AG10803 (cell line): ENCODE measurements at places on chromosomes 13 and 19.

GRCh38 chr13:79776531-79777295, 295.8 kb downstream of the NDFIP2 start:
- DNase-seq = peak; percentile 34

DNA sequence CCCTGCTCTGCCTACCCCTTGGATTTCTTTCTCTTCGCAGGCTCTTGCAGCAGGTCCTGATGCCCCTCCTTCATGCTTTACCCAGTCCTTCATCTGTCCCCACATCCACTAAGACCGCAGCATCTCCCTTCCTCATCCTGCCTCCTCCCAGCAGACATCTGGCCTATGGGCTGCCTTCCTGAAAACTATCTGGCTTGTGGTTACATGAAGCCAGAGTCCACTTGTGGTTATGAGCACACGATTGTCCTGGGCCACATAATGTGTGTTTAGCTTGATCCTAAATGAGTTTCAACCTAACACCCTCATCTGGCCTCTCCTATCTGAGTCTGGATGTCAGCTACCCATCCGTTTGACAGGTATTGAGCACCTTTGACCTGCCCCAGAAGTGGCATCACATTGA, 5.5 kb upstream of the ZNF175 start:
- no peak for DNase-seq

- no peak for DNase-seq
Measured at GRCh38 chr13:23985060-23985459, 87.8 kb upstream of the C1QTNF9B start.

DNA sequence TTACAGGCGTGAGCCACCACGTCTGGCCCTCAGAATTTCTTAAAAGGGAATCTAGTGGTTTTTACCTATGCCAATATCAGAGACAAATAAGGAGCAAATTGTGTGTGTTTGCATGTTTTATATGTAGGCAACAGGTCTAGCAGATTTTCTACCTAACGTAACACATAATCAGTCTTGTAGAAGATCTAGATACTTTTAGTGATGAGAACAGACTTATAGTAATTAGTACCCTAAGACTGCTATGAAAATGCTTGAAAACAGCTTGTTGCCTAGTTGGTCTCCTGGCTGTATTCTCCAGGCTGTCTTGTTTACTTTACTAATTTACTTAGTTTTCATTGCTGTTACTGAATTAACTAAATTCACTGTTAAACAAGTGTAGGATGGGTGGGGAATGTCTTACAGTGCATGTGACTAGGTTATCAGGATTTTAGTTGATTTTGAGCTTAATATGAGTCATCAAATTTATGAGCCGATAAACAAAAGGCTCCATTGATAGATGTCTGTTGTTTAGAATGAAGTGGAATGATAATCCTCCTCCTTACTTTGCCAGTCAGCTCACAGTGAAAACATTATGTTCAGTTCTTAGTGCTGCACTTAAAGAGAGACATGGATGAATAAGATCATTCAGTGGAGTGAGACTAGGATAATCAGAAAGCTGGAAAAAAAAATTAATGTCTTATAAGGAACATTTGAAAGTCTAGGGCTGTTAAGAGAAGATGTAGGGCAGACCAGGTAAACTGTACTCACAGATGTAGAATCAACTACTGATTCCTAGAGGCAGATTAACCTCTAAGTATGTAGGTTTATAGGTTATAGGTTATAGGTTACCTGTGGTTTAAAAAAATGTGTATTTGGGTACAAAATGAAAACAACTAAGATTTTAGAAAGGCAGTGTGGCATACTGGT, 22.4 kb downstream of the GTF2F2 start:
- no peak for DNase-seq

- no peak for DNase-seq
Measured at GRCh38 chr13:51825681-51826254, 19.2 kb downstream of the TMEM272 start.

DNA sequence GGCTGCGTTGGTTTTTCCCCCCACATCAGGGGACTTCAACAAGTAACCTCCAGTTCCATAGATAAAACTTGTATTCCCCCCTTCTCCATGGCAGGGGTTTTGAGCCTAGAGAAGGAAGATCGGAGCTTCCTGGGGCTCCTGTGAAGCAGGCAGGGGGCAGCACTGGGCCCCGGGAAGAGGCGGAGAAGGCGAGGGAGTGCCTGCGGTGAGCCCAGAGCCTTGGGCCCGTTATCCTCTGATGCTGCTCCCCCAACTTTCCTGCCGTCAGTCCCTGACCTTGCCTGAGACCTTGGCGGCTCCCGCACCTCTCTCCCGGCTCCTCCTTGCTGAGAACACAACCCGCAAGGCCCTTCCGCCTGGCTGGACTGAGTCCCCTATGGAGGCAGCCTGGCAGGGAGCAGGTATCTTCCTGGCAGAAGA, 2.5 kb downstream of the LIPE start:
- no peak for DNase-seq

DNA sequence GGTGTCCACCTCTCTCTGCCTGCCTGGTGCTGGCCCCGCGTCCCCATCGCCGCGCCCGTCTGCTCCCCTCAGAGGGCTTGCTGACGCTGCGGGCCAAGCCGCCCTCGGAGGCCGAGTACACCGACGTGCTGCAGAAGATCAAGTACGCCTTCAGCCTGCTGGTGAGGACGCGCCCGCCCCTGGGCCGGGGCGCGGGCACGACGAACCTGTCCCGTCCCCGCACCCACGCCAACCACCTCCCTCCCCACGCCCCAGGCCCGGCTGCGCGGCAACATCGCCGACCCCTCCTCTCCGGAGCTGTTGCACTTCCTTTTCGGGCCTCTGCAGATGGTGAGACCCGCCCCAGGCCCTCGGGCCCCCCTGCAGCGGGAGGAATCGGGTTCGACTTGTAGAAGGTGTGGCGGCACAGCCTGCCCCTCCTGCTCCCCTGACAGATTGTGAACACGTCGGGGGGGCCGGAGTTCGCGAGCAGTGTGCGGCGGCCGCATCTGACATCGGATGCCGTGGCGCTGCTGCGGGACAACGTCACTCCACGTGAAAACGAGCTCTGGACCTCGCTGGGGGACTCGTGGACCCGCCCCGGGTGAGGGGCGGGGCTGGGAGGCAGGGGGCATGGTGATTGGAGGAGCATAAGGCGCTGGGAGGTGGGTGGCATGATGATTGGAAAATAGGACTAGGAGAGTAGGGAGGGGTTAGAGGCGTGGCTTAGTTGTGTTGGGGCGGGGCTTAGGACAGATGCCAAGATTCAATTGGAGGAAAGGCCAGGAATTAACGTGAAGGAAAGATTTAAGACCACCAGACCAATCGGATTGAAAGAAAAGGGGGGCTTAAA, 6.6 kb downstream of the EPS8L1 start:
- no peak for DNase-seq

- DNase-seq = peak; percentile 21
Measured at GRCh38 chr19:29084266-29084665, 128.7 kb downstream of the UQCRFS1 start.

DNA sequence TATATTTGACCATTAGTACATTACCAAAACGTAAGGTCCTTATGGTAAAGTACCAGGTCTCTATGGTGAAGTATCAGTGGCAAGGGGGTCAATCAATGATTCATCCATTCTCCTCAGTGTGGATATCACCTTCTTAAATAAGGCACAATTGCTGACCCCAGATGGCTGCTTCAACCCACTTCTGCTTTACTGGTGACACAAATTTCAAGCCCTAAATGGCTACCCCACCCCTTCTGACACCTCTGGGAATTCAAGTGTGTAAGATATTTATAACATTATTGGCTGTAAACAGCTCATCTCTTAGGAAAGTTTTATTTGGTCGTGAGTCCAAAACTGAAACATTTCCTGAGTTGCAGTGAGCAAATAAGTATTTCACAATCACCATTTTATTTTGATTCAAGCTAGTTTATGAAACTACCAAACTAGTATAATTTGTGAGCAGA, 7.9 kb upstream of the WBP4 start:
- DNase-seq = peak; percentile 85

- DNase-seq = no peak
Measured at GRCh38 chr13:32114284-32114950, 82.8 kb downstream of the FRY start.

GRCh38 chr19:20351244-20351643, 184.2 kb downstream of the ZNF486 start:
- DNase-seq = no peak

DNA sequence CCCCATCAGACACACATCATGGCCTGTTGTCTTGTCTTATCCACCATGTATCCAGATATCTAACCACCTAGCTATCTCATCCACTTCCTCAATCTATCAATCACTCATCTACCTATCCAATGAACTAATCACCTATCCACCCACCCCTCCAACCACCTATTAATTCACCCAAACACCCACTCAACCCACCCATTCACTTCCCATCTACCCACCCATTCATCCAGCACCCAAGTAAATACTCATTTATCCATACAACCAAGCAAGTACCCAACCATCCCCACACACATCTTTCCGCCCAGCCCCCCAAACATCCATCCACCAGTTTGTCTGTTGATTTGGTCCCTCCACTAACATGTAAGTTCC, 753 bp upstream of the WIZ start:
- no peak for DNase-seq

- DNase-seq = no peak
Measured at GRCh38 chr13:73171926-73172325, 113.1 kb downstream of the KLF5 start.

DNA sequence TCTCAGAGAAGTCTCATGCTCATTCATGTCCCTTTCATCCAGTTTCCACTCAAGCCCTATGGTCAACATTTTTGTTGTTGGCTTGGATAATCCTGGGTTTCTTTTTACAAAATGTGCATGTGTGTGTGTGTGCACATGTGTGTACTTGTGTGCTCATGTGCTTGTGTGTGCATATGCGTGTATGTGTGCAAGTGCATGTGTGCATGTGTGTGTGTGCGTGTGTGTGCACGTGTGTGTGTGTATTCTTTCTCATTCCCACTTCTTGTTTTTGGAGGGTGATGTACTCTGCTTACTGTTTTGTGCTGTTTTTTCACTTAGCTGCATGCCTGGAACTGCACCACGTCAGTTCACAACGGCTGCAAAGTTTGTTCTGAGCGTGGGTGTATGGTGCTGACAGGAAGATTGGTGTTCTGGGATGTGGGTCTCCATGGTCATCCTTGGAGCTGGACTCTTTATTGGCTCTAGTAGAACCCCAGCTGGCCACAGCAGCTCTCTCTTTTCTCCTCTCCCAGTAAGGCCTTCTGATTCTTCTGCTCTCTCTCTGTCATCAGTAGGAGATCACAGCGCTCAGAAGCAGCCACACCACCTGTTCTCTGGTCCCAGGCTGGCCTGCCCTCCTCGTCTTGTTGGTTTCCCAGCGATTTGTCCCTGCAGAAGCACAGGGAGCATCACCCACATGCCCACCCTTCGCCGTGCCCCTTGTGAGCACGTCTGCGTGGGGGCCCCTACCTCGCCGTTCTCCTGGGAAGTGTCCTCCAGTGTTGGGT, 60.8 kb downstream of the SOX1 start:
- no peak for DNase-seq

- DNase-seq = peak; percentile 67
Measured at GRCh38 chr13:36965767-36966166, 33.4 kb downstream of the ALG5 start.

GRCh38 chr13:33256148-33256840, 29.3 kb downstream of the STARD13 start:
- no peak for DNase-seq

- no peak for DNase-seq
Measured at GRCh38 chr13:32029684-32030083, 1.9 kb upstream of the FRY start.

GRCh38 chr19:47790398-47790814, 11.9 kb downstream of the SELENOW start:
- DNase-seq = peak; percentile 56

DNA sequence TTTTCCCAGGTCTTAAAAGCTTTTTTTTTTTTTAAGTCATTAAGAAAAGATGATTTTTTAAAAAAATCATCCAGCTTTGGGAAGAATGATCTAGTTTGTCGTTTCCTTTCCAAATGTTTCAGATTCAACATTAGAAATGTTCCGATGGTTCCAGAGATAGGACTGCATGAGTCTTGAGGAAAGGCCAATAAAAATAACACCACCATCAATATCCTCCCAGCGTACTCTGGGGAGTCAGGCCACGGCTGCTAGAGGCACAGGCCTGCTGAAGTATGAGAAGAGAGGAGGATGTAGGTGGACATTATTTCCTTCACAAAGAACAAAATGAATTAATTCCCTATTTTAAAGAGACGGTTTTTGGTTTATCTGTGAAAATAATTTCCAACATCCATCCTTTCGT, 60.0 kb upstream of the SHISA2 start:
- DNase-seq = no peak

- peak; percentile 13 for DNase-seq
Measured at GRCh38 chr19:42242069-42242511, 312 bp downstream of the GSK3A start.

GRCh38 chr19:17370026-17370587, 7.0 kb downstream of the PLVAP start:
- peak; percentile 47 for DNase-seq

DNA sequence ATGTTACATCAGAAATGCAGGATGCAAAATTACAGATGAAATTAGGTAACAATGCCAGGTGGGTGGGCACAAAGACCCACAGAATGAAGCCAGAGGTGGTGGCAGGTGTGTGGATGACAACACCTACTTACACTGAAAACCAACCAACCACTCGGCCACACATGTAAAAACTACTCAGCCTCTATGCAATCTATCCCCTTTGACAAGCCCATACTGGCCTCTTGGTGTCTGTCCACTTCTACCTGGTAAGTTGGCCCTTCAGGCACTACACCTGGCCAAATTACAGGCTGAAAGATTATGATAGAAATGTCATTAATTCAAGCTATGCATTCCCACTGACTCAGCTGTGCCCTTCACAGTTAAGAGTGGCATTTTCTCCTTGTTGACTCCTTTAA, 50.0 kb downstream of the BRD4 start:
- DNase-seq = no peak

- no peak for DNase-seq
Measured at GRCh38 chr13:21362741-21363140, 96.4 kb downstream of the ZDHHC20 start.

DNA sequence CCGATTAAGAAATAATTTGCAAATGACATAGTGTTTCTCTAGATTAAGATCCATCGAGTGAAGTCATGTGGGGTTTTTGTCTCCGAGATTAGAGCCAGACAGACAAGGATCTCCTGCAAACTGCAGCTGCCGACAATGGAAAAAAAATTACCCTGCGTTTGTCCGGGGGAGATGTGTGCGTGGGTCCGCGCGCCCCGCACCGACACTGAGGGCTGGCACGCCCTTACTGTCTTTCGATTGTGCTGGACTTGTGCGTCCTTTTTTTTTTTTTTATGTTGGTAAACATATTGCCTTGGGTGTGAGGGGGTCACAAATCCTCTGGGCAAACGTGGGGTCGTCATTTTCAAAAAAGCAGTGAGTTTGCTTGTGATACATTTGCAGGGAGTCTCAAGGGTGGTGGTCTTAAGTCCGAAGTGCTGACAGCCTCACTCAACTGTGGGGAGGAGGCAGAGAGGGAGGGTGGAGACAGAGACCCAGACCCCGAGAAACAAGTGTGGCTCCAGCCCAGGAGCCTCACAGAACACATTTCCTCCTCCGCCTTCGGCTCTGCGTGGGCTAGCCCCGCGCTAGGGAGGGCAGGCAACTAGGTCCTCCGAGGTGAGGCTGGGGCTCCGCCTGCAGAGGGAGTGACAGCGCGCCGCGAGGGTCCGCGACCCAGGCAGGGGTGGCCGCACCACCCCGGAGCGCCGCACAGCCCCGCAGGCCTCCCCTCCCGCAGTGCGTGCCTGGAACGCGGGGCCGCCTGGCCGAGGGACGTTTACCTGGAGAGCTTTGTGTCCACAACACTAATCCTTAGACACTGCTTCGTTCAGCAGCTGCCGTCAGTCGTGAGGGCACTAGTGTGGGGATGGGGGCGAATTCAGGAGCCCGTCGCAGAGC, 11.7 kb upstream of the SOX1 start:
- no peak for DNase-seq

- DNase-seq = no peak
Measured at GRCh38 chr19:12098040-12098439, 33.5 kb downstream of the ZNF844 start.

GRCh38 chr19:44278181-44278690, 18.6 kb downstream of the ZNF233 start:
- DNase-seq = peak; percentile 49
